ENCODE measurements at places on chromosomes 11 and 22.
A peak's percentile ranks its signal among the peaks of the same experiment; 100 is the strongest.

- DNase-seq: no peak
These were observed 43.6 kb downstream of the CTSC start for GRCh38 chr11:88293931-88294330.

GRCh38 chr11:62556108-62556874 lies 9.7 kb upstream of the AHNAK start:
- peak; percentile 84 for DNase-seq

- no peak for DNase-seq
These were observed 241.6 kb downstream of the FAM76B start for GRCh38 chr11:95547976-95548375.

DNA sequence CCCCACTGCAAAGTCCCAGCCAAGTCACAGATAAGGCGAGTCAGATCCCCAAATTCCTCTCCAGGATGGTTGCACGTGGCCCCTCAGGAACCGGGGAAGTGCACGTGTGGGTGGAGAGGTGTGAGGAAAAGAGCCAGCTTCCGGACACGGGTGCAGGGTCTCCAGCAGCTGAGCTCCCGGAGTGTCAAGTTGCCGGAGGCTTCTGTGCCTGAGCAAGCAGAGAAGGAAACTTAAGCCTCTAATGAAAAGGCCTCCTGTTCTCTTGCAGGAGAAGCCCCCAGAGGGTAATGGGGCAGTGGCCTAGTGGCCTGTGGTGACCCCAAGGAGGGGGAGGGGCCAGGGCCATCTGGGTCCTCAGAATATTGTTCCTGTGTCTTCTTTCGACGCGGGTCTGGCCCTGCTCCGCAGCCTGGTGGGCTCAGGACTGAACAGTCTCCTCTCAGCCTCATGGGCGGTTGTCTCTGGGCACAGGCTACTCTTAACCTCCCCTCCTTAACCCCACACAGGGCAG lies 147.9 kb downstream of the FEZ1 start:
- DNase-seq: no peak

DNA sequence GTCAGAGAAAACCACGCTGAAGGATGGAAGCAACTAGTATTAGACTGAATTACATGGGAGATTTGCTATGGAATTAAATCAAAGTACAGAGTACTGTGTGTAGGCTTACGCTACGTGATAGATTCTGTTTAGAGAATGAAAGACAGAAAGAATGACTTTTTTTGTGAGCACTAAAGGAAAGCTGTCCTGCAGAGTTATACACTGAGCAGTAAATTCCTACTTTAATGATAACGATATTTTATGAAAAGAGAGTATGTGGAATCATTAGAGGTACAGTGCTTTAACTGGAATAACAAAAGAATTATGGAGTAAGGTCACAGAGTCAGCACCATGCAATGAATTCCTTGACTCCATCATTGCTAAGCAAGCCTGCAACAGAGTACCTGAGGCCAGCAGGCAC lies 295.3 kb upstream of the SYN3 start:
- no peak for DNase-seq

- no peak for DNase-seq
These were observed 199.2 kb upstream of the C11orf87 start for GRCh38 chr11:109222761-109223160.

- no peak for DNase-seq
These were observed 1.6 kb upstream of the FXYD2 start for GRCh38 chr11:117826190-117826570.

GRCh38 chr22:22215659-22216449 lies 28.7 kb upstream of the VPREB1 start:
- DNase-seq: no peak

DNA sequence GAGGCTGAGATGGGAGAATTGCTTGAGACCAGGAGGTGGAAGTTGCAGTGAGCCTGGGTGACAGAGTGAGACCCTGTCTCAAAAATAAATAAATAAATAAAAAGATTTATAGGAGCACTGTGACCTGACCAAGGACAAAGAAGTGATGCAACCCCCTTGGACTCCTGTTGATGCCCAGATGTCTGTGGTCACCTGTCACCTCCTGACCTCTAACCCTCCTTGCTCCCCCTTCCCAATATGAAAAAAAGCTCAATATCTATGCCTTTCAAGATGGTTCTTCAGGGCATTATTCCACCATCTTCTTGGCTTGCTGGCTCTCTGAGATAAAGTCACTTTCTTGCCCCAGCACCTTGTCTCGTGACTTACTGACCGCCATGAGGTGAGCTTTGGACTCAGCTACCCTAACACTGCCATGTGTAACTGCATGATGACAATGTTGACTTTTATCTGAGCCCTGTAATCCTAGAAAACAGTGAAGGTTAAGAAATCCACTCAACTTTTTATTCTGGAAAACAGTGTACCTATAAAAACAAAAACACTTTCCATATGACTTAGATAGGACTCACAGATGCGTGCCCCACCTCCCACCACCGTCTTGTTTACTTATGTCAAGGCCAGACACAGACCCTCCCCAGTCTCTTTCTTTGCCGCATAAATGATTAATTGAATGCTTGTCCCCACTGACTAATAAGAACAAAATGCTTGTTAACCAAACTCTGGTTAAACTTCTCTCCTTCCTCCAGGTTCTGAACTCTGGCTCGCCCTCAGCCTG lies 360.5 kb downstream of the BUD13 start:
- DNase-seq: peak; percentile 12

- DNase-seq: no peak
These were observed 94.4 kb downstream of the SLC1A2 start for GRCh38 chr11:35324981-35325380.

DNA sequence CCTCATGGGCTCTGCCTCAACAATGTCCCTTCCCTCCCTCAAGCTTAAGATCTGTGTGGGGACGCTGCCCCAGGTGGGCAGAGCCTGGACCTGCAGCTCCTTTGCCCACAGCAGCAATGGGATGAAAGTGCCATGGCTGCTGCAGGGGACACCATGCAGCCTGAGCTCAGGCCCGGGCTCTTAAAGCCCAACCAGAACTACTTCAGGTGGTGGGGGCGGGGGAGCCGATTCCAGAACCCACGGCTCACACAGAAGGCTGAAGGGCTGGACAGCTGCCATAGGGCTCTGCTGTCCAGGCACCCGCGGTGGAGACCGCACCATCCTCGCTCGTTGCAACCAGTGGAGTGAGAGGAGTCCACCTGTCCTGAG lies 12.5 kb downstream of the CHID1 start:
- no peak for DNase-seq

DNA sequence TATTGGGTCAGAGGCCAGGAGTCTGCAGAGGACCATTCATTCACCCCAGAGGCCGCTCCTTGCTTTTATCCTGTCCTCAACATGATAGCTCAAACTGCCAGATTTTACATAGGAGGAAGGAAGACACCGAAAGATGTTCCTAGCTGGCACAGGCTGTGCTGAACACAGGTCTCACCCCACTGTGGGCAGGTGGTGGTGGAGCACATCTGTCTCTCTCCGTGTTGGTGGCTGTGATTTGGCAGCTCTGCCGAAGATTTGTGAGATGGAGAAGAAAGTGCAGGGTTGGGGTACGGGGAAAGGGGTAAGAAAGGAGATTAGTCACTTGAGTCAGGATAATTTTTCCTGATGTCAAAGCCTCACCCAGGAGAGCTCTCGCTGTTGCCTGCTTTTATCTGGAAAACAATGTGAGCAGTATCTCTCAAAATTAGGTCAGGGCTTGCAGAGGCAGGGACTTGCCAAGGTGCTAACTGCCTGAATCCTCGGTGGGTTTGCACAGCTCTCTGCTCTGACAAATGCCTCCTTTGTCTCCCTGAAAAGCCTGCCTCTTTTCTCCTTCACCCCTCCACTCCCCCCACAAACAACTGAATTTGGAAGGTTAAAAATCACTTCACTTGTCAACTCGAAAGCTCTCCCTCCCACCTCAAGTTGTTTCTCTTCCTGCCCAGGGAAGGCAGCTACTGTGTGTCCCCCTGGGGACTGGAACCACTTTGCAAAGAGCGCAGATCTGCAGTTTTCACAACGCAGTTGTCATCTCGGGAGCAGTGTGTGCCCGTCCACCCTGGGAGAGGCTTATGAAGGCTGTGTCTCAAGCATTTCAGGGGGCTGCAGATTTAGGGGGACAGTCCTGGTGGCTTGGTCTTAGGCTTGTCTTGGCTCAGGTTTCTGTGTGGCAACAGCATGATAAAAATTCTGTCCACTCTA lies 299.7 kb downstream of the ST3GAL4 start:
- no peak for DNase-seq

- DNase-seq: no peak
These were observed 73.7 kb downstream of the MN1 start for GRCh38 chr22:27727673-27728451.

DNA sequence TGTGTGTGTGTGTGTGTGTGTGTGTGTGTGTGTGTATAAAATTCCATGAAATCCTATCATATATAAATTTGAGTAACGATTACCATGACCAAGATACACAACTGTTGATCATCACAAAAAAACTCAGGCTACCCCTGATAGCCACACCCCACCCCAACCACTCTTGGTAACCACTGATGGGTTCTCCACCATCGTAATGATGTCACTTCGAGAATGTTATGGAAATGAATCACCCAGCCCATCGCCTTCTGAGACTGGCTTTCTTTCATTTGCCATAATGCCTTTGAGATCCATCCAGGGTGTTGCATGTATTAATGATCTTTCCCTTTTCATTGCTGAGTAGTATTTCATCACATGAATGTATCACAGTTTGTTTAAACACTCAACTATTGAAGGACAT lies 496.0 kb downstream of the MIAT start:
- DNase-seq: no peak

GRCh38 chr11:123437236-123437979 lies 7.3 kb downstream of the GRAMD1B start:
- DNase-seq: no peak

DNA sequence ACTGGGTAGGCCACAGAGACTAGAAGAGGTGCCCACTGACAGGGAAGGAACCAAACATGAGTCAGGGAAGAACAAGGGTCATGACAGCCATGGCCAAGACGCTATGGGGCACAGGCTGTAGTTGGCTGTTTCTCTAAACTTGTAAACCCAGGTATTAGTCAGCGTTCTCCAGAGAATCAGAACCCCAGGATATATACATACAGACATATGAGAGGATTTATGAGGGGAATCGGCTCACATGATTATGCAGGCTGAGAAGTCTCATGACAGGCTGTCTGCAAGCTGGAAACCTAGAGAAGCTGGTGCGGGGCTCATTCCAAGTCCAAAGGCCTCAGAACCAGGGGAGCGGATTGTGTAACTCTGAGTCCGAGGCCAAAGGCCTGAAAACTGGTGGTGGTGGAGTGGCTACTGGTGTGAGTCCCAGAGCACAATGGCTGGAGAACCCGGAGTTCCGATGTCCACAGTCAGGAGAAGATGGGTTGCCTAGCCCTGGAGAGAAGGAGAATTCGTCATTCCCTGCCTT lies 29.7 kb upstream of the CD81 start:
- no peak for DNase-seq

- no peak for DNase-seq
These were observed 83.6 kb downstream of the PIWIL4 start for GRCh38 chr11:94650756-94651155.

- no peak for DNase-seq
These were observed 5.1 kb downstream of the CCDC89 start for GRCh38 chr11:85680897-85681296.

DNA sequence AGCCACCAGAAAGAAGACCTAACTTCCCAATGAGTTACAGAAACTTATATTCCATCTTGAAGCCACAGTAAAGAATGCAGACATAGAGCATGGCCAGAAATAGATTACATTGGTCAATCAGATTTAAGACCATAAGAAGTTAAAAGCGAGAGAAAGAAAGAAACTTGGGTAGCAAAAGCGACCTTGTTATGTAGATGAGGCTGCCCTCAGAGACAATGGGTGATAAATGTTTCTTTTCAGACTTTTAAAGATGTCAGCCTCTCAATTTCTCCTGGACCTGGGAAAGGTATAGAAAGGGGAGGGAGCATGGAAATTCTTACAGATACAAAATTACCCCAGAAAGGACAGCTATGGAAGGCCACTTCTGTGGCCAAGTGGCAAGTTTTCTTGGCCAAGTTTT lies 732.6 kb upstream of the LUZP2 start:
- DNase-seq: no peak

GRCh38 chr22:48445113-48445827 lies 1382.4 kb downstream of the BRD1 start:
- no peak for DNase-seq

GRCh38 chr22:21055880-21056319 lies 10.2 kb downstream of the LRRC74B start:
- no peak for DNase-seq

DNA sequence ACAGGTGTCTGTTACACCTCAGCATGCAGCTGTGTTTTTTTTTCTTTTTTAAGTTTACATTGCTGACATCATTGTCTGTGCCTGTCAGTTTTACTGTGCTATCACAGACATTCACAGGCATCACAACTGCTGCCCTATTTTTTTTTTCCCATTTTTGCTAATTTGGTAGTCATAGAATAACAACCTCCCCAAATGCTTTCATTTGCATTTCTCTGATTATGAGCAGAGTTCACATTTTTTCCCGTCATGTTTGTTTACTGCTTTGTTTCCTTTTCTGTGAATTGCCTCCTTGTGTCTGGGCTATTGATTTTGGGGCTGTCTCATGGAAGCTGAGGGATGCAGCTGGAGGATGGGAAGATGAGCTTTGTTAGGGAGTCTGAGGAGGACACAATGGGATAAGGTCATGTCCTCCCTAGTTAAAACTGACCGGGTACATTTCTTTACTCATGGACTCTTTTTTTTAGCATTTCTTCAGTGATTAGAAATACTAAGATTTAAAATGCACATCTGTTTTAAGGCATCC lies 155.1 kb downstream of the LDLRAD3 start:
- no peak for DNase-seq

DNA sequence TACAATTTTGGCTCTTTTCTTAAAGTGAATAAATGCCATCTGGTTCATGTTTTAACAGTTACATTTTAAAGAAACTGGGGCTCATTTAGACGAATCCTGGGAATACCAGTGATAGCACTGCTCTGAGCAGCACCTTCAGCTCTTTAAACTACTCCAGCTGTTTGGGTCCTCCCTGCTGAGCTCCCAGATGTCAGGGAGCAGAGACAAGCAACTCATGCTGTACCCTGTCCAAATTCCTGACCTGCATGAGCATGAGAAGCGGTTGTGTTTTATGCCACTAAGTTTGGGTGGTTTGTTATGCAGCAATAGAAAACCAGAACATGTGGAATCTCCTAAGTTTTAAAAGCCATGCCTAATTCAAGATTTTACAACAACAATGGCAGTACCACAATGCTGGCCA lies 90.0 kb downstream of the FDX1 start:
- no peak for DNase-seq

- DNase-seq: no peak
These were observed 63.8 kb downstream of the ST14 start for GRCh38 chr11:130223291-130223971.

- DNase-seq: no peak
These were observed 9.6 kb downstream of the CHST1 start for GRCh38 chr11:45655831-45656230.

GRCh38 chr22:35134637-35135036 lies 68.7 kb downstream of the ISX start:
- DNase-seq: no peak
